Stimulated activated CD8-positive, alpha-beta memory T cell treated with anti-CD3 and anti-CD28 coated beads, Interleukin-2, amount 100 ng/mL, for 48 hours (primary cell): ENCODE measurements at places on chromosomes 7 and 10.

- no peak for DNase-seq
Measured at GRCh38 chr7:53740971-53741370, 705.5 kb downstream of the POM121L12 start.

DNA sequence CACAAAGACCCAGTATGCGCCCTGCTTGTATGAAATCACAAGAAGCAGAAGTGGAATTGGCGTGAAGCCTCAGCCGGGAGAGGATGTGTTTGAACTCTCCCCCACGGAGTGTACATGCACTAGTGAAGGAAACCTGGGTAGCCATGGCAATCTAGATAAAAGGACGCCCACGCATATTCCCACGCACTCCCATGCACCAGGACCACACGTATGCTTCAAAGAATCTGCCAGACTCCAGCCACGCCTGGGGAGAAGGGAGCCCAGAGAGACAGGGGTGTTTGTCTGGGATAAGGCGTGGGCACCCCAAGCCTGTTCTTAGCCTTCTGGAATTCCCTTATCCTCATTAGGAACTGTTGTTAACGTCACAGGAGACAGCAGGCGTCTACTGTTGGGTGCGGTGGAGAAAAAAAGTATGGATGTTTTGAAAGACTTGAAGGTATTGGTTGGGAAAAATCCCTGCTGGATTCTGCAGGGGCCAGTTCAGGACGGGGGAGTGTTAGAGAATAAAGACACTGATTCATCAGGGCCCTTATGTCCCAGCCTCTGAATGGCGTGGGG lies 28.9 kb upstream of the ECHDC3 start:
- DNase-seq: no peak

DNA sequence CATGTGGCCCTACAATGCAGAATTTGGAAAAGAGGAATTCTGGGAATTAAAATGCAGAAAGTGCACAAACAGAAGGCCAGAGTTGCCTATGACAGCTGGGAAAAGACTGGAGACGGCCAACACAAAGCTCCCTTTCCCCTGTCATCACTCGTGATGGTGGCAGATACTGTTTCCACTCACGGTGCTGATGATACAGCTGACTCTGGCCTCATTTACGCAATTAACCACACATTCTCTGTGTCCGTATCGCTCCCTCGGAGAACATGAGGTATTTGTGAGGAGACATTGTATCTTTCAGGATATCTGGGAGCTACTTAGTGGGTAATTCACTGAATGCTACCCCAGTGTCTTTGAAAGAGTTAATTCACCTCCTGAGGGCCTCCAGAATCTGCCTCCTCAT lies 172.8 kb downstream of the TAX1BP1 start:
- no peak for DNase-seq

DNA sequence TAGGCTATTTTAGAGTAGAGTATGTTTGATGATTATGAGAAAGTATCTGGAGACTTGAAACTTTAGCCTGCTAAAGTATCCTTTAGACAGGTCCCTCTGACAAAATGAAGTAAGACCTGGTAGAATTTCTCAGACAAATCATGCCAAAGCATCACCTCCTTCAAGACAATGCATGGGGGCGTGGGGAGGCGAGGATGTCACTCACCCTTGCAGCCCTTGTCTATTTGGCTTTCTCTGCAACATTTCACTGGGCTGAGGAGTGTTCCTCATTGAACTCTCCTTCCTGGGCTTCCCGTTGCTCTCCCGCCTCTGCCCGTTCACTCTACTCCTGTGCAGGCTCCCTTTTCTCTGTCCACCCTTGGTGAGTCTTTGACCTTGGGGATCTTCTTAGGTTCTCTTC lies 98.5 kb downstream of the JAZF1 start:
- DNase-seq: no peak

- DNase-seq: no peak
Measured at GRCh38 chr10:35335133-35336083, 901 bp upstream of the CCNY start.

- DNase-seq: no peak
Measured at GRCh38 chr7:5094641-5095040, 49.0 kb downstream of the RBAK start.

DNA sequence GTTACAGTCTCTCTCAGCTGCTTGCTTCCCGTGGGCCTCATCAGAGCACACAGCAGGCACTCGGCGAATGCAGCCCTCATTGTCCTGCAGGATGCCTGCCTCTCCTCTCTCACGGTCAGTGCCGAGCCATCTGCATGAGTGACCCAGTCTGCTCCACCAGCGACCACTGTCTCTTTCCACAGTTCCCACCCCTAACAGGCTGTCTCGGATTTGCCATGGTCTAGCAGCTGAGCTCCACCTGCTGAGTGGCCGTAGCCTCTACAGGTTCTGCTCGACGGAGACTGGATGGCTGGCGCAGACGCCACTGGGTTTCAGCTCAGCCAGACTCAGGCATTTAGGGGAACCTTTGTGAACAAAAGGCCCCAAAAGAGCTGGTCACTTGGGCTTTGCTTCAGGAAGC lies 209.4 kb upstream of the FOXK1 start:
- no peak for DNase-seq

DNA sequence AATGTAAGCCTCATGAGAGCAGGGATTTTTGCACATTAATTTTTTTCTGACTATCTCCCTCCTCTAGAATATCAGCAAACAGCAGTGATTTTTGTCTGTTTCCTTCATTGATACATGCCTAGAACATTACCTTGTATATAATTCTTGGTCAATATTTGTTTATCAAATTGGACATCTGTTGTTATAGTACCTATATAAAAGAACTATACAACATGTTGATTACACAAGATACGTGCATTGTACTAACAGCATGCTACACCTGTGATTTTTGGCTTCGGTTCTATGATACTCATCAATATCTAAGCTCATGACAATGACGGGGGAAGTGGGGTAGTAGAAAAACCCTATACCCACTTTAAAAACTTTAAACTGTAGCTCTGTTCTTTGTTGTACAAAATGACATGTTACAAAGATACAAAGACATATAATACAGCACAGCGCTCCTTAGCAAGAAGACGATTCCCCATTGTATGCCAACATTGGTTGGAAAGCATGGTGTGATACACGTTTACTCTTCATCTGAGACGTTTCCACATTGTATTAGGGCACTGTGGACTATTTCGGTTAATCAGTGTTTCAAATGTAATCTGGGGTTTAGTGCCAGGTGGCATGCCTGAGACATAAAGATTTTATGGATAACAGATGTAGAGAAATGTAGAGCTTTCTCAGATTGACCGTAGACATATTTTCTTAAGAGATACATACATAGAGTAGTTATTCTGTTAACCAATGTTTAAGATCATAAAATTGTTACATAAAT lies 70.5 kb upstream of the FOXP2 start:
- no peak for DNase-seq

DNA sequence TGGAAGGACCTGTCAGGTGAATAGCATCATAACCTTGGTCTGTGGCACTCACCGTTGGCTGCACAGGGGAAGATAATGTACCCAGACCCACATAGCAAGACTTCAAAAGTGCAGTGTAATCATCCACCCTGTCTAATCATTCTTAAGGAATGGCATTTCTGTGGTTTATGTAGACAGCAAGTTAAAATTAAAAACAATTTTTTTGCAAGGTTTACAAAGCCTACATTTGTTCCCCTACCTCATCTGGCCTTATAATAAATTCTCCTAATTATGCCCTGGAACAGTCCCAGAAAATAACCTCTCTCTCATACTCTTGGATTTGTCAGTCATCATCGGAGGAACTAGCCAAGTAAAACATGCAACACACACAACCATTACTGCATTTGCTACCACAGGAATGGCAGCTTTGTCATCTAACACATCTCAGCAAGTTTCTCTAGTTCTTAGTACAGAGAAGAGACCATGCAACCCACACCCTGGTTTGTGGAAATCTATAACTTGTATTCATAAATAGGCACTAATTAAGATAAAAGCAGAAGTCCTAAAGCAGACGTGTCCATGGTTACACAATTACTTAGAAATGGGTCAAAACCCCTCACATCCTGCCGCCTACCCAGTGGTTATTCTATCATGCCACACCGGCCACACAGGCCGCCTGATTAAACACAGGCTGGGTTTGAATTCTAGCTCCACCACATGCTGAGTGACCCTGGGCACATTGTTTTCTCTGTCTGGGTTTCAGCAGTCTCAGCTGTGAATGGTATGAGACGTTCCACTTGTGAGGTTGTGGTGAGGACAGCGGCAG lies 19.1 kb downstream of the ABLIM1 start:
- DNase-seq: no peak

GRCh38 chr10:115417585-115418265 lies 324.6 kb downstream of the ATRNL1 start:
- no peak for DNase-seq

DNA sequence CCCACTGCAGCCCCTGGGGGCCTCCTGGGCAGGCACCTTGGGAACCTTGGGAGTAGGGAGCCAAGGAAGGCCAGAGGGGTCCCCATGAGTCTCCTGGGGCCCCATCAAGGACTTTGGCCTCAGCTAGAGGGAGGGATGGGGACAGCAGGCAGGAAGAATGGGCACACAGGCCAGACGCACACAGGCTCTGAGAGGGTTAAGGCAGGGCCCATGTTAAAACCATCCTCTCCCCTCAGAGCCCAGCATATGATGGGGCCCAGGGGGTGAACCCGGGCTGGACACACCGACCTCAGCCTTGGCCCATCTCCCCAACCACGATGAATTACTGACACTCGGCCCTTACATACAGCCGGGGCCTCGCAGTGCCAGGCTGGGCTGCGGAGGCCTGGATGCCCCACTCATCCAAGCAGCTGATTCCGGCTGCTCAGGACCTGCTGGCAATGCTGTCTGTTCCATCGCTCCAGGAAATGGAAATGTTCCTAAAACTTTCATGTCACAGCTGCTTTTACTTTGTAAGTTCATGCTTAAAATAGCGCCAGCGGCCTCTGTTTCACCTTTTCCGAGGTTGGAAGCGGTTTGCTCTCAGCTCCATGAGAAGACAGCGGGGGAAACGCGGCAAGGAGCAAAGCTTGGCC lies 17.3 kb upstream of the INPP5A start:
- DNase-seq: no peak

DNA sequence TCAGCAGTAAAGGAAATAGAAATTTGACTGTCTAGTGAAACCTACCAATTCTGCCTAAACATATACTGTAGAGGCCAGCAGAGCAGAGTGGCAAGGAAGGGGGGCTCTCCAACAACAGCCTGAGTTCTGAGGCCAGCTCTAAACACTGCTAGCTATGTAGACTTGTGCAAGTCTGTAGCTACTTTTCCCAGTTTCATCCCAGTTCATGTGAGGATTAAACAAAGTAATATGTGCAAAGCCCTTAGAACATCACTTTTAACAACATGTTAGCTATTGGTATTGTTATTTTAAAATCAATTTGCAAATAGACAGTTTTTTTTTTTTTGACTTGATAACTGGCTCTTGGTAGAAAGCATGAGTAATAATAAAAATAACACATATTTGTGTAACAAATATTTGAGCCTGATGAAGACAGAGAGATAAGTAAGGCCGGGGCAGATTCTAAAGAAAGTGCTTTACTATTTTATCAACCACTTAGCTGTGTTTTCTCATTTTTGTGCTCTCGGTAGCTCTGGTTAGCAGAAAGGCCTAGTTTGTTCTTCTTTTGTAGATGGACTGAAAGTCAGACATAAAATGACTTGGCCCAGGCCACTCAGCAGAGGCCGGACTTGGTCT lies 9.3 kb downstream of the CHST12 start:
- DNase-seq: no peak

GRCh38 chr10:122387572-122387971 lies 13.1 kb downstream of the PLEKHA1 start:
- DNase-seq: no peak
